ENCODE measurements at places on chromosomes 2 and 18.

DNA sequence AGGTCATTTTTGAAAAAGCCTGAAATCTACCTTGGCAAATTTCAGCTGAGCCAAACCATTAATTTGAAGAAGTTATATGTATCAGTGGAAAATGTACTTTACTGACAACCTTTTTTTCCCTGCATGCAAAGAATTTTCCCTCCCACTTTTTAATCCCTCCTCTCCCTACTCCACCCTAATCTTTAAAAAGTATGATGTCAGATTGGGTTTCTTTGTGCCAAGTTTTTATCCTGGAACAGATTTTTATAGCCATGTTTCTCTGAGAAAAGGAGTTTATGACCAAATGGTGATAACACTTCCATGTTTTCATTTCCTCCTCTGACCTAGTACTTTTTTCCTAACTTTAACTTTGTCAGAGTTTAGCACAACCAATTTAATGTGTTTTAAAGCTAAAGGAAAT, 250.3 kb upstream of the FOSL2 start:
- DNase-seq = no peak

GRCh38 chr2:151051574-151052220, 210.0 kb downstream of the RBM43 start:
- DNase-seq = no peak

DNA sequence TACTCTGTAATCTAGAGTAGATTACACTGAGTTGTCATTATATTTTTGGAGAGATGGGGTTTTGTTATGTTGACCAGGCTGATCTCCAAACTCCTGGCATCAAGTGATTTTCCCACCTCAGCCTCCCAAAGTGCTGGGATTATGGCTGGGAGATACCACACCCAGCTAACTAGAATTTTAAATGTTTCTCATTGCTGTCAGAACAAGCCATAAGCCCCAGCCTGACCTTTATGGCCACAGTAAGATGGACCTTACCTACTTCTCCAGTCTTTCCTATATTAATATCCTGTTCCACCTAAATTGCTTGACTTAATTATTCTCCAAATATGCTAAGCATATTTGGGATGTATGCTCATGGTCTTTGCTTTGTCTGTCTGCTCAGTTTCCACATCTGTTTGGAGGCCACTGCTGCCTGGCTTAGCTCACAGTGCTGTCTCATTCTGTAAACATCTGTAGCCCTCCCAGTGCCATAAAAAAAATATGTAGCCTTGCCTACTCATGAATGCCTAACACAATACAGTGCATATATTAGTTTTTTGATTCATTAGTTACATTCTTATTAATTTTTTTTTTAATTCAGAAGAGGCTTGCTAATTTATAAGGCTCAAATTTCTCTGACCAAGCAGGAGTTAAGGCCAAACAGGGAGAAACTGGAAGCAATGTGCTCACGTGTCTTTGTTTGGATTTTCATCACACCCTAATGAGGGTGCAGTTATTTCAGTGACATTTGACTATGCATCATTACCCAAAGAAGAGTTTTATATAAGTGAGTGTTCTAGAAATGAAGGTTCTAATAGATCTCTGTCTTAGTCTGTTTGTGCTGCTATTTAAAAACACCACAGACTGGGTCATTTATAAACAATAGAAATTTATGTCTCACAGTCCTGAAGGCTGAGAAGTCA, 45.3 kb upstream of the PSME4 start:
- DNase-seq = no peak

GRCh38 chr2:134262684-134263083, 8.8 kb downstream of the MGAT5 start:
- no peak for DNase-seq

- no peak for DNase-seq
Observed at GRCh38 chr18:2536493-2536892, 34.8 kb downstream of the METTL4 start.

DNA sequence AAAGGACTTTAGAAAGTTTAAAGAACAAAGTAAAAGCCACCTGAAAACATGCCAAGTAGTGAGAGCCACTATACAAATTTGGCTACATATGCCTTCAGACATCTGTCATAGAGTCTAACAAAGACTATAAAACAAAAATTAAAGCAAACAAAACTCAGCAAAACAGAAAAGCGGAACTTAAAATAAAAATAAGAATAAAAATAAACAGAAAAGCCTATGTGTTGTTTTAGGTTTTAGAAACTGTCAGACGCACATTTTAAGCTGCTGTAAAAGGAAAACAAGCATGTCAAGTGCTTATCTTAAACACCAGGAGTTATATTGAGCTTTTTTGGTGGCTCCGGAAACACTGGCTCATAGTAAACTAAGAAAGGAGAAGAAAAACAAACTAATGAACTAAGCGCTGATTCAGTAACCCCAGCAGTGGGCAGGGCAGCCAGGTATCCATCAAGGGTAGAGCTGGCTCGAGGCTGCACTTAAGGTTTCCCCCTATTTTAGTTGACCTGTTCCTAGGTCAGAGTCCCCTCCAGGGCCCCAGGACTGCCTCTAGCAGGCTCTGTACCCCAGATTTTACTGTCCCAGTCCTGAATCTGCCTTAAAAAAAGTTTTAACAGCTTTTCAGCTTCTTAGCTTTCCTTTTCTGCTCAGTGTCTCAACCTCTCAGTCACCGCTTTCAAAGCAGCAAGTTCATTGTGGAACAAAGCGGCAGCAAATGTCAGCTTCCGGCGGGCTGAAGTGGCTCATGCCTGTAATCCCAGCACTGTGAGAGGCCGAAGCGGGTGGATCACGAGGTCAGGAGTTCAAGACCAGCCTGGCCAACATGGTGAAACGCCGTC, 15.4 kb upstream of the RMC1 start:
- DNase-seq = peak; percentile 29

GRCh38 chr2:144520756-144521487, 1.0 kb upstream of the ZEB2 start:
- DNase-seq = no peak

- no peak for DNase-seq
Observed at GRCh38 chr2:65500310-65501040, 68.1 kb upstream of the SPRED2 start.

GRCh38 chr2:120111193-120111592, 98.3 kb downstream of the EPB41L5 start:
- no peak for DNase-seq

- no peak for DNase-seq
Observed at GRCh38 chr2:38620282-38620977, 17.7 kb upstream of the HNRNPLL start.

DNA sequence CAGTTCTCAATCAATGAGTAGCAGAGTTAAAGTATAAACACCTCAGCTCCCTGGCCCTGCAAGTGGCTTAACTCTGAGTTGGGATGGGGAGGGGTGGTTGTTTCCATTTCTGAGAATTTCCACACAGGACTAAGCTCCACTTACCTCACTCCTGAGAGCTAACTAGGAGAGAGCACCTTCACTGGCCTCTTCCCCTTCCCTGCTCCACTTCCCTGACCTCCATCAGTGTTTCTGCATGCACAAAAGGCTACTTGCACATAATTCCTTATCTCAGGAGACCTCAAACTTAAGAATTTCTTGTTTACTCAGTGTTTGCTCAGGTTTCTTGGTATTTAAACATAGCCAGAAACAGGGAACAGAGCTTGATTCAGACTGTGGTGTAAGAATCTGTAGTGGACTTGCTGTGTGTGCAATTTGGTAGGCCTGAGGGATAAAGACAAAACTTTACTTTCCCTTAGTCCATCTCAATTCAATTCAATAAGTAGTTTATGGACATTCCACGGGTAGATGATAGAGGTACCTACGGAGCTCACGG, 97.2 kb downstream of the PID1 start:
- no peak for DNase-seq

DNA sequence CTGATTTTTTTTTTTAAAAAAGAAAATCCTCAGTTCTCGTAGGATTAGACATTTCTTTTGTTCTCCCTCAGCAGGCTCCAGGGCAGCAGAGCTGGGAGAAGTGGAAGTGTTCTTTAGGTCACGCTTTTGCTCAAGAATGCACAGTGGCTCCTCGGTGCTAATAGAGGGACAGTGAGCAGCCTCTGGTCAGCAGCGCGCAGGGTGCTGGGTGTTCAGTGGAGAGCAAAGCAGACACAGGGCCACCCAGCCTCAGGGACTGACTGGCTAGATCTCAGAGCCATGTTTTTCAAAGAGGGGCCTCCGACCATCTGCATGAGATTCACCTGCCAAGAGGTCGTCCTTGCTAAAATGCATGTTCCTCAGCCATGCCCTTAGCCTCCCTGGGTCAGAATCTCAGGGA, 218.8 kb downstream of the HAUS1 start:
- no peak for DNase-seq

- DNase-seq = no peak
Observed at GRCh38 chr2:45406621-45407020, 204.4 kb downstream of the SRBD1 start.

GRCh38 chr2:164696634-164697033, 75.4 kb upstream of the GRB14 start:
- no peak for DNase-seq

- DNase-seq = no peak
Observed at GRCh38 chr18:61132031-61132430, 201.2 kb upstream of the CDH20 start.

DNA sequence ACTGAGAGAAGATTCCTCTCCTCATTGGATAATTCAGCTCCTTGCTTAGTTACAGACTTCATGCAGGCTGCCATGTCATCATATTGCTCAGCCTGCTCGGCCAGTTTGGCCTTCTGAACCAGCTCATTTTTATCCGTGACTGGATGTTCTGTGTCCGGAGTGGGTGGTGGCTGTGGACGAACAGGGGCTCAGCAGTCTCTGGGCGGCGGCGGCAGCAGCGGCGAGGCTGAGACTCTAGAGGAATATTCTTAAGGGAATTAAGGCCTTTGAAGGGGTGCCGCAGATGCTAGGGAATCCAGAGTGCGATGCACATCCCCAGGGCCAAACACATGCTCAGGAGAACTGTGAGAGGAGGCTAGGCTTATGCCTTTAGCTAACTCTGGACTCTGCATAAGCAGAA, 97.9 kb upstream of the GYPC start:
- DNase-seq = no peak

- DNase-seq = peak; percentile 8
Observed at GRCh38 chr18:3305354-3305762, 43.4 kb downstream of the MYL12B start.

DNA sequence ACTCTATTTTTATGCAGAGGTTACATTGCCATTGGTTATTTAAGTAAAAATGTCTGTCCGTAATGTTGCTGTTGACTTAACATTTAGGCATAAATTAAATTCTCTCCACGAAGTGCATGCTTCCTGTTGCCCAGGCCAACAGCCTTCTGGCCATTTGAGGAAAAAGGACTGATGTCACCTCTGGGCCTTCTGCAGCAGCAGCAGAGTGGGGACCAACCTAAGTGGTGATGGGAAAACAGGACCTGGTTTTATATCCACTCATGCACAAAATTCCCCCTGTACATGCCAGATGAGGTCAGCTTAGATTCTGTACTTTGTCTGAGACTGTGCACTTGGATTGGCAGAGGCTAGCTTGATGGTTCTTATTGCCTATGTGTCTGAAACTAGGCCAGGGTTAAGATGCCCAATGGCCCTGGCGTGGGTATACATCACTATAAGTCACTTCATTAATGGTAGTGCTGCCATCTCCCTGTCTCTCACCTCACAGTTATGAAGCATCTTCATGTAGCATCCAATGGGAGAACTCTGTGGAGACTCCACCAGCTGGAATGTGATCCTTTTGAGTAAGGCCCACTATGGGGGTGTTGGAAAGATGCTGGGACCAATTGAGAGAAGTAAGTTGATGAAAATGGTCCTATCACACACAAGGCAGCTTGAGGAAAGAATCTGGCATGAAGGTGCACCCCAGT, 4.4 kb downstream of the ARHGAP25 start:
- DNase-seq = no peak

DNA sequence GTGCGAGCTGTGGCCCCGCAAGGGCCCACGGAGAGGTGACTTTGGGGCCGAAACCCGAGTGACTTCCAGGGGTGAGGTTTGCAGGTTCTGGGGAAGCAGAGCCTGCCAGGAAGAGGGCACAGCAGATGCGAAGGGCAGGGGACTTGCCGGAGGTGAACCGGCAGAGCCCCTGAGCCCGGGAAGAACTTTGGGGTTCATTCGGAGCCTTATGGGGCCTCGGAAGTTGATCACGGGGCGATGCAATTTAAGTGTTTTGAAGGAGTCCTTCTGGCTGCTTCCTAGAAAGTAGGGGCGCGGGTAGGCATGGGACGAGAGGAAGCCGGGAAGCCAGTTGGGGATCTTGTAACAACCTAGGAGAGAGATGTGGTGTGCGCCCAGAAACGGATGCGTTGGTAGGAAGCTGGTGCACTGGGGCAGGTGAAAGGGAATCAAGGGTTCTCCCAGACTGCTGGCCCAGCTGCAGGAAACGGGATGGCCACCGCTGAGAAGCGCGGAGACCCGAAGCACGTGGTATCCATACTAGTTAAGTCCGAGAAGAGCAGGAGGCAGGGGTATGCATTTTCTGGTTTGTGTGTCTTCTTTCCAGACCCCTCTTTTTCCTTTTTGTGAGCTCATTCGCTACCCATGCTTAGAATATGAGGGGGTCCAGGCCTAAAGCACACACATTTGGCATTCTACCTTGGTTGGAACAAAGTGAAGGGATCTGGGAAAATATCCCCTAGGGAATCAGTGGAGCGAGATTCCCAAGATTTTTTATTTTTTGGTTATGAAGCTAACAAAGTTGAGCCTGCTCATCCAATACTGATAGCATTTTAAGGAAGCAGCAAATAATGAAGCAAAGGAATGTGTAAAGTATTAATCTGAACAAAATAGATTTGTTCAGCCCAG, 758 bp downstream of the SCLY start:
- DNase-seq = no peak

DNA sequence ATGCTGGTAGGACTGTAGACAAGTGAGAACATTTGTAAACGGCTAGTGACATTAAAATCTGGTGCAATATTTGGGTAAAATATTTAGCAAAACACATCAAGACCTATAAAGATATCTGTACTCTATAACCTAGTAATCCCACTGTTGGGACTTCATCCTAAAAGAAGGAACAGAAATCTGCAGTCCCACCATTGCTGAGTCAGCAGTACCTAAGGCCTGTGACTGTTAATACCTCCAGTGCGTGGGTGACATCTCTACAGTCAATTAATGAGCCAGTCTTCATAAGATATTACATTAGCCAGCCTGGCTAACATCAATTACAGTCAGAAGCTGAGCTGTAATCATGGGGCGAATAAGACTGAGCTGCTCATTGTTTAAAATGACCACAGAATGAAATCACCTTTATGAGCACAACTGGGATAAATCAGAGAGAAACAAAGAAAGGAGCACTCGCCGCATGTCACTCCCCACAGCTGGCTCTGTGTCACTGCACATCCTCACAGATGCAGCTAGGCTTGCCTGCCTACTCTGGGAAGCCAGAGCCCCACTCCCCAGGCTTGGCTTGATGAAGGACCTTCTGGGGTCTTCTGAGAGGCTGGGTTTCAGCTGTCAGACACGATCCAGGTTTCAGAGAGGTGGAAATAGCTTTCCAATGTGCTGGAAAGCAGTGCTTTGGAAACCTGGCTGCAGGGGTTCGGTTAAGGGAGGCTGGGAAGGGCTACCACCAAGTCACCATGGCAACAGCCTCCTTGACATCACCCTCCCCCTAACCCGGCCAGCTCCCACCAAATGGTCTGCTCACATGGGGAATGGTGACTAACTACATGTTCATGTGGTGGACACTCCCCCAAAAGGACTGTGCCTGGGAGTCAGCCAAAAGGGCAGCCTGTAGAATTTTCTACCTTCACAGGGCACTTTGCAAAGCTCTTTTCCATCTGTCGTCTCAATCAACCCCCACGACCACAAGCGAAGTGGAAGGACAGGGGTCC, 145.0 kb downstream of the ZBTB7C start:
- DNase-seq = no peak
